ENCODE measurements at places on chromosomes 4 and X. TPM values are rescaled to one million over a fixed set of nuclear protein-coding genes. Genes with fewer than 3 reads are reported as not detected.
A peak's percentile ranks its signal among the peaks of the same experiment; 100 is the strongest.

- DNase-seq, result no peak
Measured at GRCh38 chr4:24809376-24809775, 14.0 kb downstream of the SOD3 start.

DNA sequence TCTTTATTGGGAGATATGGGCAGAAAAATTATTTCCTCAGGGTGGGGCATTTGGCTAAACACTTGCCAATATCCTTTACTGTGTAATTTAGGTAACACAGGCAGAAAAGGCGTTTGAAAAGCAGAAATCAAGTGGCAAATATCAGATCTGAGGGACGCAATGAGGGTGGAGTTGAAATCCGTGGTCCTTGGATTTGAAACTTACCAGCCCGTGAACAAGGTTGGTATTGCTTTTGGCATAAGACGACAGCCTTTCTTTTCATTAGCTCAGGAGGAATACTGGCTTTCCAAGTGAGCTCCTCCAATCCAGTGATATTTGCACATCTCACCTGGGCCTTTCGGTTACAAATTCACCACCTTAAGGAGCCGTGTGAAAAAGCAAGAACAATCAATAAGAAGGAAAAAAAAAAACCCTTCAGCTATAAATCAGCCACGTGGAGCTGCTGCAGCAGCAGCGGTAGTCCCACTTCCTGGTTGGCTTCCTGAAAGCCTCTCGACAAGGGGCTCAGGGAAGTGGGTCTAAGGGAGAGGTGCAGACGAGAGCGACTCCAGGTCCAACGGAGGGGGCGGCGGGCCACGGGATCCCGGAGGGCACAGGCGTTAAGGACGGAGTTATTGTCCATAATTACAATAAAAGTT lies 734 bp upstream of the GALNT7 start:
- no peak for DNase-seq

- no peak for DNase-seq
Measured at GRCh38 chrX:49209434-49210251, 9.7 kb upstream of the SYP start.

- DNase-seq, result no peak
Measured at GRCh38 chr4:165192956-165193355, 14.4 kb upstream of the KLHL2 start.

DNA sequence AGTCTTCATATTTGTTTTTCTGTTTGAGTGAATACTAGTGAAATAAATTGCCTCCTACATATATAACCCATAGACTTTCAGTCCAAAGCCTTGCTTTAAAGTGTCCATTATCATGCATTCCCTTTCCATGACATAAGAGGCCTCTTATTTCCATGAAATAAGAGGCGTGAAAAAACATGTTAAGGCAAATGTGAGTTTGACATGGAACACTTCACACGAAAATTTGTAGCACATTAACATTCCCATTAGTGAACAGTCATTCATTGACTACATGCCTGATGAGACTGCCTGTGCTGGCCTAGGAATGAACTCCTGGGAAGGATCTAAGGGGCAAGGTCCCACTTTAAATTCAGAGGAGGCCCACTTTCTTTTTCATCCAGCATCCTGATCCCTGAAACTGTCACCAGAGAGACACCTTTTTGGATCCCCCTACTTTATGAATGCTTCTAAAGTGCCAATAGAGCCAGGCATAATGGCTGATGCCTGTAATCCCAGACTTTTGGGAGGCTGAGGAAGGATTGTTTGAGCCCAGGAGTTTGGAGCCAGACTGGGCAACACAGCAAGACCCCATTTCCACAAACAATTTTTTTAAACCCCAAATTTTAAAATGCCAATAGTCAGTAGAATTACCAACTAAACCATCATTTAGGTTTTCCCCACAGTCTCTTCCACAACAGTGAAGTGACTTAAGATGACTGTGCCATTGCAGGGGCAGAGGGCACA lies 6.7 kb downstream of the RTL8B start:
- DNase-seq, result no peak

GRCh38 chr4:140103676-140104075 lies 50.3 kb downstream of the MAML3 start:
- no peak for DNase-seq

DNA sequence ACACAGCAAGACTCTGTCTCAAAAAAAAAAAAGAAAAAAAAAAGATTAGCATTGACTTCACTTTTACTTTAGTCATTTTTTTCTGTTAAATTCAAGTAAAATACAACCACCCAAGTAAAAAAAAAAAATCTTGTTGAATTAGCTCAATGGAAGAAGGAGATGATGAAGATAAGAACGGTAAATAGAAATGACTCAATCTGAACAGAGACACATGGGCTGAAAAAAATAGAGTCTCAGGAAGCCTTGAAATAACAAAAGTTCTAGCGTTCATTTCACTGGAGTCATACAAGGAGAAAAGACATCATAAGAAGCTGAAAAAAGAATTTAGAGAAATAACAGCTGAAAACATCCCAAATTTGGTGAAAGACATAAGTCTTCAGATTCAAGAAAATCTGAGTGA lies 75.5 kb downstream of the CASP3 start:
- DNase-seq, result peak; percentile 75

DNA sequence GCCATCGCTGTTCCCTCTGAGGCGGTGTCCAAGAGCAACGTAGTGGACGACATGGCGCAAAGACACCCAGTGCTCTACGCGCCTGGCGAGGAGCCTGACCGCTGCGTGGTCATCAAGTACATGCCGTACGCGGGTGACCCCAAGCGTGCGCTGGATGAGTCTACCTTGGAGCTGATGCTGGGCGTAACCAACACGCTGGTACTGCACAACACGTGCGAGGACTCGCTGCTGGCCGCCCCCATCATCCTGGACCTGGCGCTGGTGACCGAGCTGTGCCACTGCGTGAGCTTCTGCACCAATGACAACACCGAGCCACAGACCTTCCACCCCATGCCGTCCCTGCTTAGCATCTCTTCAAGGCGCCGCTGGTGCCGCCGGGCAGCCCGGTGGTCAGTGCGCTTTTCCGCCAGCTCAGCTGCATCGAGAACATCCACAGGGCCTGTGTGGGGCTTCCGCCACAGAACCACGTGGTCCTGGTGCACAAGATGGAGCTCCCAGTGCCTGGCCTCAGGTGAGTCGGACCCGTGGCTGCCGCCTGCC lies 129.0 kb downstream of the ANAPC4 start:
- no peak for DNase-seq

DNA sequence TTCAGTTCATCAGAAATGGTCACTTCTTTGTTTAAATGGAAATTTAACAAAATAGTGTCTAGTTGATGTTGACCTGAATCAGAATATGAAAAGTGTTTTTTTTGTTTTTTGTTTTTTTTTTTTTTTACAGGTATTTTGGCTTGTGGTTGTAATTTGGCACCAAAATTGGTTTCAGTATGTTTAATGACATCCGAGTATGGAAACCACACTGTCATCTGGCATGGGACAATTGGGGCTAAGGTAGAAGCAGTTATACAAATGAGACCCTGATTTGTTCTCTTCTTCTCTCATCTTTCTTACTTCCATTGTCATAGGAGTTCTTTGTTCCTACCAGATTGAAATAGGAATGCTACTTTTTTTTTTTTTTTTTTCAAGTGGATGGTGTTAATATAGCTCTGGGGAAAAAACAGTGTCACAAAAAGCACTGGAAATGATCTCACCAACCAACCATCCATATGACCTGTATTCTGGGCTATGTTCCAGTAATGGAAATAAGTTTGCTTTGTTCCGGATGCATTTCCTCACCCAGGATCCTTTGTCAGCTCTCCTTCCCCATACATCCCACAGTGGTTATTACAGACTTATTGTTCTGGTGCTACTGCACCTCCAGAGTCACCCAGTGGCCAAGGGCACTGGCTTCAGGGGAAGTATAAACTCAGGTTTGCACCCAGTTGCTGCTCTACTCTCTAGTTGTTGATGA lies 95.8 kb downstream of the ATXN3L start:
- peak; percentile 89 for DNase-seq

- DNase-seq, result no peak
Measured at GRCh38 chrX:47226071-47226470, 6.7 kb upstream of the USP11 start.

- DNase-seq, result no peak
Measured at GRCh38 chrX:138651494-138651893, 60.0 kb downstream of the FGF13 start.

DNA sequence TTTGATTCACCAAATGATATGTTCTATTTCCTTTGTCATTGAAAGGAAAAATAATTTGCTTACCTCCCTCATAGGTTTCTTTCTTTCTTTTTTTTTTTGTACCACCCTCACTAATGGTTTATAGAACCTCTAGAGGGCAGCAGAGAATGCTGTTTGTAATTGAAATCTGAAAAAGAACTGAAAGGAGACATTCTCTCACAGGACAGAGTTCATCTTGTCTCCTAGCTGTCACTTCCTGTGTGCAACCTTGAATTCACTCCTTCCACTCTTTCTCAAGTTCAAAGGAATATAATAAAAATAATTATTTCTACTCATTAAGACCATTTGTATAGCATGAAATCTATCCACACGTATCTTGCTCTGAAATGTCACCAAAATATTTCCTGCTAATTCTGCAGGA lies 51.0 kb downstream of the GUCY1B1 start:
- DNase-seq, result peak; percentile 2

DNA sequence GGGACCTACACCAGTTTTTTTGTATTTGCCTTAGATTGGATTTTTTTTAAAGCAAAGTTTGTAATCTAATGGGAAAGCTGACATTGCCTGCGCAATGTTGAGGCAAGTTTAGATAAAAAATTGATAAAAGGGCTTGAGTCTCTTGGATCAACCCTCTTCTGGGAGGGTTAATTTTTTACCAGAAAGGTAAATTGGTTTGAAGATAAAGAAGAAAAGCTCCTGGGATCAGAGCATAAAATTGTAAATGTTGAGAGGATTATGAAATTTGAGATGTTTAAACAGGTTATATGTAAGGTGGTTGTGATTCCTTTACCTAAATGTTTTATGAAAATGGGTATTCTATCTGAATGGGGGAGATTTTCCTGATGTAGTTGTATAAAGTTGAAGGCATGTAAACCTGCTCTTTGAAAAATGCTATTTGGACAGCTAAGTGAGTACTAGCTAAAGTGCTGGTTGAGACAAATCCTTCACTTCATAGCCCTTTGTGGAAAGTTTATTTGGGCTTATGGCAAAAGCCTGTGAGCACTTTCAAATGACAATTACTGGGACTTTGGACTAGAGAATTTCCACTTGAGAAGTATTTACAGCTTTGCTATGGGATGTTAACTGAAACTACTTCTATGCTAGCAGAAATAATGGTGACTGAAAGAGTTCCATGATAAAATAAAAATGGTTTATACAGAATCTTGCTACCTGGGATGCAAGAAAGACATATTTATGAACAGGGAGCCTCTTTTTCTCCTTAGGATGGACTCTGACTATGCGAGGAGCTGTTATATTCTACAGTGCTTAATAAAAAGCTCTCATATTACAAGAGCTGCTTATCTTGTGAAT lies 56.2 kb downstream of the UGT2B10 start:
- no peak for DNase-seq

GRCh38 chrX:50815120-50815519 lies 1.1 kb upstream of the SHROOM4 start:
- DNase-seq, result no peak

GRCh38 chr4:30833206-30833605 lies 113.0 kb downstream of the PCDH7 start:
- DNase-seq, result no peak

GRCh38 chr4:105191621-105192210 lies 45.0 kb downstream of the TET2 start:
- DNase-seq, result no peak

GRCh38 chr4:184439856-184440594 lies 34.3 kb downstream of the IRF2 start:
- no peak for DNase-seq

GRCh38 chr4:26311633-26312032 lies 9.2 kb upstream of the RBPJ start:
- no peak for DNase-seq

- DNase-seq, result no peak
Measured at GRCh38 chr4:110613745-110614144, 9.1 kb downstream of the PITX2 start.

DNA sequence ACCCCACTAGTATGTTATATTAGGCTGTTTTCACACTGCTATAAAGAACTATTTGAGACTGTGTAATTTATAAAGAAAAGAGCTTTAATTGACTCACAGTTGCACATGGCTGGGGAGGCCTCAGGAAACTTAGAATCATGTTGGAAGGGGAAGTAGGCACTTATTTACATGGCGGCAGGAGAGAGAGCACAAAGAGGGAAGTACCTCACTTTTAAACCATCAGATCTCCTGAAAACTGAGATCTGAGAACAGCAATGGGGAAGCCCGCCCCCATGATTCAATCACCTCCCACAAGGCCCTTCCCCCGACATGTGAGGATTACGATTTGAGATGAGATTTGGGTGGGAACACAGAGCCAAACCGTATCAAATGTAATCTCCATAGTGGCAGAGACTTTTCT lies 45.4 kb upstream of the XK start:
- no peak for DNase-seq

DNA sequence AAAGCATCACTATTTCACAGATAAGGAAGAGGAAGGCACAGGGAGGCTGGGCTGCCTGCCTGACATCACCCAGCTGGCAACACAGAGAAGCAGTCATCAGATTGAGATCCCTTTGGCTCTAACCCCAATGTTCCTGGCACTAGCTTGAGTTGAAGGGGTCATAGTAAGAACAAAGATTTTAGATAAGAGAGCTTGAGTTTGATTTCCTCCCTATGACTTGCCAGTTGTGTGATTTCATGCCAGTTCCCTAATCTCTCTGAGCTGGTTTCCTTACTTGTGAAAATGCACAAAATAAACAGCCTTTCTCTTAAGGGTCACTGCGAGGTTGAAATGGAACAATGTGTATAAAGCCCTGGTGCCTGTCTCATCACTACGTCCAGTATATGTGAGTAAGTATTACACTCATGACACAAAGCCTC lies 475.4 kb upstream of the HS3ST1 start:
- DNase-seq, result peak; percentile 99

GRCh38 chrX:101385026-101385684 lies 836 bp downstream of the BTK start:
- DNase-seq, result no peak

DNA sequence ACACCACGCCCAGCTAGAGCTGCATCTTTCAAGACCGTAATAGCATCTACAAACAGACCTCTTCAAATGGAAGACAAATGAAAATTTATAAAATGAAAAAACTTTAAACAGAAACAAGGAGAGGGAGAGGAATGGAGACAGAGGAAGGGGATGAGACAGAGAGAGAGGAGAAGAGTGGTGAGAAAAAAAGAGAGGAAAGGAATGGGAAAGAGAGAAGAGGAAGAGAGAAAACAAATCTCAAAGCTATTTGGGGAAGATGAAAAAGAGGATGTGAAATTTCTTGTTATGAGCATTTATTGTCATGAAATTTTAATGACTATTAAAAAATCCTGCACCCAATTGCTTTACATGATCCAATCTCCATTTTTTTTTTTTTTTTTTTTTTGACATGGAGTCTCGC lies 726.9 kb downstream of the GRID2 start:
- DNase-seq, result no peak

EGF gene
- 0.04 TPM for total RNA-seq

ARMCX1 gene
- 42.7 TPM for total RNA-seq

ITIH6 gene
- total RNA-seq, result not detected

KLF8 gene
- 1.3 TPM for total RNA-seq

SLITRK2 gene
- not detected for total RNA-seq

SEC31A gene
- 266 TPM for total RNA-seq

DACH2 gene
- not detected for total RNA-seq

LRIT3 gene
- total RNA-seq, result not detected

STEEP1 gene
- 46.5 TPM for total RNA-seq

AWAT2 gene
- total RNA-seq, result 0.07 TPM

IL13RA1 gene
- total RNA-seq, result 47.9 TPM
